Effector memory CD8-positive, alpha-beta T cell (primary cell): ENCODE measurements at places on chromosomes 3 and 15.

- no peak for DNase-seq
These were observed 43.1 kb downstream of the NUP210 start for GRCh38 chr3:13377021-13377420.

- DNase-seq = no peak
These were observed 16.8 kb downstream of the RPUSD3 start for GRCh38 chr3:9826815-9827573.

DNA sequence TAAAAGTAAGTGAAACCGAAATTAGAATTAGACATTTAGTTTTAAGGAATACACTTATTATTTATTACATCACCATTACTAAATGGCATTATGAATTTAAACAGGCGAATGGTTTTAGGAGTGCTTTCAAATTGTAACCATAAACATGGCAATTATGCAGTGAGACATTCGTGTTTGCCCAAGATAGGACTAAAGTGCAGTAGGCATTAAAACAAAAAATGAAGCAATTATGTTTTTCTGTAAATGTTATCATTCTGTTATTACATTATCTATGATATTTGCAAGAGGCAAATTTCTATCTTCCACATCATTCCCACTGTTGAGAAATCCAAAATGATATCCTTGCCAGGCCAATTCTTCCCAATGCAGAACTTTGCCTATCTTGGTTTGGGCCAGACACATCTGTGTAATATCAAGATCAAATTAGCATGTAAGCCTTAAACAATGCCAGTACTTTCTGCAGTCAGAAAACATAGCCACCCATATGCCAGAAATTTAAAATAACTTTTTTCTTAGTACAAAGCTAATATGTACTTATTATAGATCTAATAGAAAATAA lies 156.9 kb downstream of the ATP8B4 start:
- DNase-seq = no peak

DNA sequence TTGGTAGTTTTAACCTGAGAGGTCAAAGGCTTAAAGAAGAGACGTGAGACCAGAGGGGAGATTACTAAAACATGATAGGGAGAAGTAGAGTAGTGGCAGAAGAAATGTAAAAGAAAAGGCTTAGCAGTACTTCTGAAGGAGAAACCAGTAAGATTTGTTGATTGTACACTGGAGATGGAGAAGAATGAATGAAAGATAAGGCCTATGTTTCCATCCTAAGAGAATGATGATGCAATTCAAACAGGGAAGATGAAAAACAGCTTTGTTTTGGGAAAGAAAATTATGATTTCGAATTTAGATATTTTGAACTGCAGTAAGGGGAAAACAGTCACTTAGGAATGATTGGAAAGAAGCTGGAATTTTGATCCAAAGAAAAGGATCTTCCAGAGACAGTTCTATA lies 97.4 kb upstream of the PLXND1 start:
- DNase-seq = no peak

DNA sequence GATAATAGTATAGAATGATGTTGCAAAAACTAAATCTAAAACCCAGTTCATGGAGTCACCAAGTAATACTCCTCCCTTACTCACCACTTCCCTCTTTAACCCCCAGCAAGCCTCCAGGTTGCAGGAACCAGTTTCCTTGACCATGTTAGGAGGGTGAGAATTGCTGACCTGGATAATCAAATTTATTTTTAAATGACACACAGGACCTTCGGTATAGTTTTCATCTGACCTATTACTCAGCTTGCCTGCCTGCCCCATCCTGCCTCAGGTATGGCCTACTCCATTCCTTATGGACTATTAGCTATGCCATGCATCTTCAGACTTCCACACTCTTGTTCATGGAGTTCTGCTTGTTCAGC lies 883 bp downstream of the RTP4 start:
- DNase-seq = no peak

- DNase-seq = no peak
These were observed 1.4 kb upstream of the GREM1 start for GRCh38 chr15:32716216-32716914.

- DNase-seq = no peak
These were observed 125.8 kb upstream of the MEF2A start for GRCh38 chr15:99440029-99440428.

DNA sequence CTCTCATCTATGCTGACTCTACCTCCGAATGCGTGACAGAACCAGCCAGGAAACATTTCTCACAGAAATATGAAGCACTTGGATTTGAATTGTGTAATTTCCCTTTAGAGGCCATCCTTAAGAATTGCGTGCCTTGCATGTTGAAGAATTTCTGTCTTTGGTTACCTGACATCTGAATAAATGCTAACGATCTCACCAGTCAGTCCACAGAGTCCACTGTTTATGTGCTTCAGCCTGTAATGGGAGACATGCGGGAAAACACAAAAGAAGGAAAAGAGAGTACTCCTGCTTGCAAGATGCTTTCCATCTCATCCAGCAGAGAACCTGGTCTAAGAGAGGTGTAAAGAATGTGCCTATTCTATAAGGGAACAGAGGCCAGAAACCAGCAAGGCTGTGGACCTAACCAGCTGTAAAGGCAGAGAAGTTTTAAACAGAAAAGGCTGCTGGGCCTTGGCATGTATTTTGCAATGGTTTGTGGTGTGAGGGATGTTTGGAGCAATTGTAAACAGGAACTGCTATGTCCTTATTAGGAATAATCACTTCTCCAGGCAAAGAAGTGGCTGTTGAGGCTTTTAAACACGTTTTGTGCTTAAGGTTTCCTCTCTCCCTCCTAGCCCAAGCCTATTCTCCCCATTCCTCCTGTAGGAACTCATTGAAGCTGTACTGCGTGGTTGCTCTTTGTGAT lies 36.4 kb upstream of the BOC start:
- DNase-seq = no peak

DNA sequence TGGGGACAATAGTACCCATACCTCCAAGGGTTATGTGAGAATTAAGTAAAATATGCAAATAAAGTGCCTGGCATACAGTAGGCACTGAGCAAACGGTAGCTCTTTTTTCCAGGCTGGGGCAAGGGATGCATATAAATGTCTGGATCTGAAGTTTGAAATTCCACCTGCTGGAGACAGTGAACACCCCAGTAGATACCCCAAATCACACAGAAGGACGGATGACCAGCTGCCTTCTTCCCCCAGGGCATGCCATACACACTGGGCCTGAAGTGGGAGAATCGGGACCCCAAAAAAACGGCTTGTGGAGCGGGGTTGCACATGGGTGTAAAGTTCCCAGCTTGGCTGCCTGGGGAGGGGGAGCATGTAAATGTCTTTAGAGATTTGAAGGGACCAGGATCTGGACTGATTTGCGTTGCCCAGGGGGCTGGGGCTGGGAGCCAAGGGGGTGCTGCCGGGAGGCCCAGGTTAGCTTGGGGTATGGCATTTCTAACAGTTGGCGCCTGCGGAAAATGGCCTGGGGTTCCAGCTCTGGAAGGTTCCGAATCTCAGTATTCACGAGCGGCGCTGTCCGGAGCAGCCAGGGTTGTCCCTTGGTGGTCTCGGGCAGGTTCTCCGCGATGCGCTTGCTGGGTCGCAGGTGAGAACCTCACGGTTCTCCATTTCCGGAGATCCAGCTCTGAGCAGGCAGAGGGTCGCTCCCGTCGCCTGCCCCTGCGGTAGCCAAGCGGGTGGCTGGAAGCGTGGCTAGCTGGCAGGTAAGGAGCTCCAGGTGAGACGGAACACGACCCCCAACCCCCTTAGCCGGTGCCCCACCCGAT lies 42.6 kb upstream of the POLG start:
- DNase-seq = no peak

- DNase-seq = no peak
These were observed 7.8 kb downstream of the ATP6V1A start for GRCh38 chr3:113754494-113755159.

DNA sequence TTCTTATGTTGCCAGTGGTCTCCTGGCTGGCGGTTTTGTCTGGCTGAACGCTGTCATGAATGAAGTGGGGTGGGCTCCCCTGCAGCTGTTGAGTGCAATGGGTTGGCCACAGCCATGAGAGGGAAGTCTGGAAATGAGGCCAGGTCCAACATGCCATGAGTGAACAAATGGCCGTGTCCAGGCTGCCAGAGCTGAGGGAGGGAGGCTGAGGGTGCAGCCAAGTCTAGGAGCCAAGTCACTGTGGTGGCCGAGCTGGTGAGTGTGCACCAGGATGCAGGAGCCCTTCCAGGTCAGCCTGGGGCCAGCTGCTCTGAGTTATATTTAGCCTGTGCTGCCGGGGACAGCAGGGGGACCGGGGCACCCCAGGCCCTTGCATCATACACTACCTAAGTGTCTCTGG lies 24.7 kb upstream of the PRR23E start:
- no peak for DNase-seq

DNA sequence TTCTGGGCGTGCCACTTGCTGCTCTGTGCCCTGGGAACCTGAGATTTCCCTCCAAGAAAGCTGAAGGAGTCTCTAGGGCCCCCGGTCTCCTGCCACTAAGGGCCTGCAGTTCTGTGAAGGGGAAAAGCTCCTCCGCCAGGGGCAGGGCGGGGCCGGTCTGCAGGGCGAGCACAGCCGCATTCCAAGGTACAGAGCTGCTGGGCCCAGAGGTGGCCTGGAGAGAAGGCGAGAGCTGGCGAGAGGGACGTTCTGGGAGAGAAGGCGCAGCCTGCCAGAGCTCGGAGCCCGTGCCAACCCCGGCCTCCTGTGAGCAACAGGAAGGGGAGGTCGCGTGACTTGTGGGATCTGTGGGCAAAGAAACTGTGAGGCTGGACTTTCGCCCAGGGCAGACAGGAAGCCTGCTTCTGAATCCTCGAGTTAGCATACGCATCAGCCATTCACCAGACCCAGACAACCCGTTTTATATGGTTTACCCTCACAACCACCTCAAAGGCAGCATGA lies 500.4 kb downstream of the SHQ1 start:
- no peak for DNase-seq

DNA sequence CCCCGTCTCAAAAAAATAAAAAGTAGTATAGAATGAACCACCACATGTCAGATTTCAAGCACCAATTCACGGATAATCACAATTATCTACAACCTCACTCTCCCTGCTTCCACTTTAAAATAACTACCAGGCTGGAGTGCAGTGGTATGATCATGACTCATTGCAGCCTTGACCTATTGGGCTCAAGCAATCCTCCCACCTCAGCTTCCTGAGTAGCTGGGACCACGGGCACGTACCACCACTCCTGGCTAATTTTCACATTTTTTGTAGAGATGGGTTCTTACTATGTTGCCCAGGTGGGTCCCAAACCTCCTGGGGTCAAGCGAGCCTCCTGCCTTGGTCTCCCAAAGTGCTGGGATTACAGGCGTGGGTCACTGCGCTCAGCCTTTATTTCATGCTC lies 38.1 kb upstream of the LDHAL6B start:
- DNase-seq = no peak
